ENCODE measurements at places on chromosomes 12 and 14.
A peak's percentile ranks its signal among the peaks of the same experiment; 100 is the strongest.

DNA sequence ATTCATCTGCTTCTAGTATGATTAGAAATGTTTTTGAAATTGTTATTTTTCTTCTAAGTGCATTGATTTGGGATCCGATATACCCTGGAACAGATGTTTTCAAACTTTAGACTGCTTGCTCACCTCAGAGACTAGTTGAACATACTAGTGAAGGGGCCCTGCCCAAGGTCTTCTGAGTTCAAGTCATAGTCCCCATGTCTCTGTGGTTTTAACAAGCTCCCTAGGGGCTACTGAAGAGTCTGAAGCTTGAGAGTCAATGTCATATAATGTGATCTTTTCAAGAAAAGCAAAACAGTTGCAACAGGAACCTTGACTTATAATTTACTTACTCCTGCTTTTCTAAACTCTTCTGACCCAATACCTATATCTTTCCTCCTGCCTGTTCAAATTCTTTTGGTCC lies 7.5 kb upstream of the UBE2N start:
- DNase-seq: no peak

- no peak for DNase-seq
These were observed 27.6 kb upstream of the KCNK13 start for GRCh38 chr14:90034156-90034555.

GRCh38 chr14:101903111-101903561 lies 61.2 kb upstream of the DYNC1H1 start:
- no peak for DNase-seq

DNA sequence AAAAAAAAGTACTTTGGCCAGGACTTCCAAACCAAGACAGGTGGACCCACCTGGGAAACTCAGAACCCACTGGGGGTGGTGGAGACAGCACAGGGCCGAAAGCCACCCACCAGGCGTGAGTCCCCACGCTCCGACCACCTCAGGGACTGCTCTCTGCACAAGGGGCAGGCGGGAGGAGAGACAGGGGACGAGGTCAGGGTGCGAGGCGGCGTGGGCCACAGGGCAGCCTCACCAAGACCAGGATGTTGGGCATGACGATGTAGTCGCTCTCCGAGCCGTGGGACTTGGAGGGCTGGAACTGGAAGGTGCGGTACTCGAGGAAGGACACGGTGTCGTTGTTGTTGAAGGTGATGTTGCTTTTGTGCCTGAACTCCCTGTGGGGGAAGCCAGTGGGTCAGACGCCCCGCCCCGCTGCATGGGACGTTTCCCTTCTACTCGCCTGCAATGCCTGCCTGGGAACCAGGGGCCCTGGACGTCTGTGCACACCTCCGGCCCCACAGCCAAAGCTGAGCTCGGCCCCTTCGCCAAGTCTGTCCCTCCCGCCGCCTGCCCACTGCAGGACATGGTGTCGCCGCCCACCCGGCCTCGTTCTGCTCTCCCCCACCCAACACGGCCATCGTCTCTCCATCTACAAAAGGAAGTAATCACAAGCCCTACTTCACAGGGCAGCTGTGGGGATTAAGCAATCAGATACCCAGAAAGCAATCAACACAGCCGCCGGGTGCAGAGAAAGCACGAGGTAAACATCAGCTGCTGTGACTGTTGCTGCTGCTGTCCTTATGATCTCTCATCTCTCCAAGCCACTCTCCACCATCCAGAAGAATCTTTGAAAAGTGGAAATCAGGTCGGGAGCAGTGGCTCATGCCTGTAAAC lies 48.7 kb downstream of the SCARB1 start:
- DNase-seq: no peak

DNA sequence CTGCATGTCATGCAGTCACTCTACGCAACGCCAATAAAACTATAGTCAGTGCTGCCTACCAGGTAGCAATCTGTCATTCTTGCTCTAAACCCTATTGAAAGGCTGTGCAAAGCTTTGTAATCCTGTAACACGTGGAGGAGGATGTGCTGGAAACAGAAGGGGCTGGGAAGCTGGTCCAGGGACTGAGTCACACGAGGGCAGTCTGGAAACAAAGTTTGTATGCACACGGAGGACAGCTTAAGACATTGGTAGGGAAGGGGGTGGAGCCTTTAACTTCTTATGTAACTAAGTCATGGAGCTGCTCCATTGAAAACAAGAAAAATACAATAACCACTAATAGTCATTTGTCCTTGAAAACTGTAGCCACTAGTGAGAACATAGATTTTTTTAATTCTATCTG lies 128.0 kb downstream of the BCAT1 start:
- DNase-seq: peak; percentile 81

DNA sequence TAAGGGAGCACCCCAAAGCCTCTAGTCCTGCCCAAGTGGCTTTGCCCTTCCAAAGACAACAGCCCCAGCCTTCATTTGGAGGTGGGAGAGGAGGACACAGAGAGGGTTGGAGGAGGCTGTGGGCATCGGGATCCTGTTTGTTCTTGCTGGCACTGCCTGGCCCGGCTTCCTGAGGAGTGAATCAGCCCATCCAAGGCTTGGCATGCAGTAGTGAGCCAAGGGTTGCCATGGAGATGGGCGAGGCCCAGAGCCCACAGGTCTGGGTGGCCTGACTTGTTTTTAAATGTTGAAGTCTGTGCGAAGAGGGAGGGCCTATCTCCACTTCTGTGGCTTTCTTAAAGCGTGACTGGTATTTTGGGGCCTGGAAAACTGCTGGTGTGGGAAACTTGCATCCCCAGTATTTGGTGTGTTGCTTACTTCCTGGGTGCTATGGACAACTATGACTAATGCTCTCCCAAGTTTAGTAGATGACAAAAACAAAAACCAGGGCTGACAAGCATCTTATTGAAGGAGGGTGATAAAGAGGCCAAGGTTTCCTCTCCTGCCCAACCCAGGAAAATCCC lies 15.8 kb downstream of the CD9 start:
- DNase-seq: peak; percentile 83

GRCh38 chr12:72081777-72082176 lies 143.1 kb downstream of the TPH2 start:
- peak; percentile 5 for DNase-seq

GRCh38 chr12:5000658-5001385 lies 42.9 kb upstream of the KCNA5 start:
- DNase-seq: no peak

- no peak for DNase-seq
These were observed 377.9 kb upstream of the KITLG start for GRCh38 chr12:88958153-88958552.

DNA sequence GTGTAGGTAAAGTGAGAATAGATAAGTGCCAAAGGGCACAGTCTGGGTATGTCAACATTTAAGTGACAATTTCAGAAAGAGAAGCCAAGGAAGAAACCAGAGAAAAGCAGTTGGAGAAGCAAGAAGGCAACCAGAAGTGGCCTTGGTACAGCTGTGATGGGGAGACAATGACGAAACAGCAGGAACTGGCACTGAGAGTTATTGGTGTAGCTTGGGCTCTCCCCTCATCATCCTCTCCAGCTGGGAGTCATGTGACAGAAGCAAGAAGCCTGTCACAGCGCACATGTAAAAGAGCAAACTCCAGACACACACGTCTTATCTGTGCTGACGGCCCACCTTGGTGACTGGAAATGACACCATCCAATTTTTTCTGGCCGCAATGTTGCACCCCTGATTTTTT lies 203.3 kb upstream of the NUDT4 start:
- DNase-seq: no peak
